NCI-H1092 treated with DMSO at 0.1 percent for 48 hours (cell line): ENCODE measurements at places on chromosomes 11 and 22.

- DNase-seq: no peak
Observed at GRCh38 chr11:130062026-130062425, 7.7 kb upstream of the APLP2 start.

- DNase-seq: no peak
Observed at GRCh38 chr22:19214078-19214473, 35.5 kb upstream of the SLC25A1 start.

GRCh38 chr11:22006901-22007300 is 186.0 kb upstream of the ANO5 start:
- DNase-seq: no peak

GRCh38 chr22:46777609-46777970 is 15.1 kb downstream of the TBC1D22A start:
- no peak for DNase-seq

GRCh38 chr11:1819074-1819473 is 15.7 kb upstream of the SYT8 start:
- DNase-seq: no peak

DNA sequence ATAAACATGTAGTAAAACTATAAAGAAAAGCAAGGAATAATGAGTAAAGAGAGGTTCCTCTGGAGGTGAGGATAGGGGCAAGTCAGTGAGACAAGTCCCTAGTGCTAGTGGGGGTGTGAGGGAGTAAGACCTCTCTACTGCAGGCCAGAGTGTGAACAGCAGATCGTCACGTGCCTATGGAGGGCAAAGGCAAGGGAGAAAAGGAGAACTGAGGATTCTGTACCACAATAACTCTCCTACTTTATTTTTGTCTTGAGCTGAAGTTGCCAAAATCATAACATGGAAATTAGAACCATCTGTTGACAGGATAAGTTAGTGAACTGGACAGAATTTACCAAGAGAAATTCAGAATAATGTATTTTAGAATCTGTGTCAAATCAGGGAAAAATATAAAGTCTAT is 77.6 kb downstream of the ENTHD1 start:
- no peak for DNase-seq

DNA sequence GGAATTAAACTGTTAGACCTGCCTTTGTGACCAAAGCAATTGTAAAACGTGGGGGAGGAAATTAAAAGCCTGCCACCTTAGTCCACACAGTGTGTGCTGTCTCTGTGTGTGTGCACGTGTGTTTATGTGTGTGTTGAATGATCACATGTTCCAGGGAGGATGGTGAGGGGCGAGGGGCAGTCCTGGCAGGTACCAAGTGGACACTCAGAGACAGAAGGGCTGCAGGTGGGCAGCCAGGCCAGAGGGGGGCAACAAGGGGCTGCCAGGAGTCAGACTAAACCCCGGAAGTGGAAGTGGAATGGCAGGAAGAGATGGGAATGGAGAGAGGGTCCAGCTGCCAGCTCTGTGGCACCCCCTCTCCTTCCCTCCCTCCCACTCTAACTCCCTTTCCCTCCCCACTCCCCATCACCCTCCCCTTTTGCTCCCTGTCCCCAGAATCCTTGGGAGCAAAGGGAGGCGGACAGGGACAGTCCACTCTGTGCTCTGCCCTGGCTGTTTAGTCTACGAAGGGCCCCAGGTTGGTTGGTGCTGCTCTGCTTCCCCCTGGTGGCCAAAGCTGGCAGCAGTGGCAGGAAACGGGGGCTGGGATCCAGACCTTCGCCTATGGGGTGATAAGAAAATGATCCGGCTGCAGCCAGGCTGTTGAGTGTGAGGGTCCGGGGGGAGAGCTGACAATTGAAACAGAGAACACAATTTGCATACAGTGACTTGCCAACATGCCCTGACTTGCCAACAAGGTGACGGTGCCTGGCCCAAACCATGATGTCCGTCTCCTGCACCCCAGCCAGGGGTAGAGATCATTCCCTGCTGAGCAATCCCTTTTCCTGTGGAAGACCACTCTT is 24.4 kb downstream of the P2RY2 start:
- DNase-seq: peak; percentile 92

GRCh38 chr11:46160100-46160499 is 38.8 kb upstream of the PHF21A start:
- peak; percentile 10 for DNase-seq

DNA sequence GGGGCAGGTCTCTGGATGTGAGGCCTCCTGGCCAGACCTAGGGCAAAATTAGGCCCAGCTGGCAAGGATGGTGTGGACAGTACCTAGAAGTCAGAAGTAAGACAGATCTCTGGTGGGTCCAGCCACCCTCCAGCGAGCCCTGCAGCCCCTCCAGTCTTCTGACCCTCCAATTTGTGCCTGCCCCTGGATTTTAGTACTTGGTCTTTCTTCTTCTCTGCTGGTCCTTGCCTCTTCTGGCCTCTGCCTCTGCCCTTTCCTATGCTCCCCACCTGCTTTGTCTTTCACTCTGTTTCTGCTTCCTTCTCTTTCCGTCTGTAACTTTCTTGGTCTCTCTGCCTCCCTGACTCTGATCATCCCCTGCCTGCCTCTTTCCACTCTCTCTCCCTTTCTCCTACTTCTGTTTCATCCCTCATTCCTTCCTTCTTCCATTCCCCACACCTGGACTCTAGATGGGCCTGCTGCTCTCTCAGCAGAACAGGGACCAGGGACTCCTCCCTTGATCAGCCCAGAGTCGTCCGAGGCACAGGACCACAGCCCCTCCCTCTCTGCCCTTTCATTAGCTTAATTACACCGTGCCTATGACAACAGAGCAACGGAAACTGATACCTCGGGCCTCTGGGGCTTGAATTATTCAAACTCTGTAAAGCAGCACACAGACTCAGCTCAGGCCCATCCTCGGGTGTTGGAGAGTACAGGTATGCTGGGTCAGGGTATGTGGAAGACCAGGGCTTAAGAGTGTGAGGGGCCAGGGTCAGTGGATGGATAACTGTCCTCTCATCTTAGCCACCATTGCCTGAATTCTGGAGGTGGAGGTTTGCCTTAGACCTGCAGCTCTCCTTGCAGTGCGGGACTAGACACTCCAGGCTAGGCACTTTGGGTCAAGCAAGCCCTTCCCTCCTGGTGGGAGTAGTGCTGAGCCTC is at the start of gene CHRNA10:
Gene CHRNA10 (minus strand): TSS at position 51 of the 921 bp plus-strand sequence. CDS start 72 bp downstream, outside the sequence.
- DNase-seq: no peak

DNA sequence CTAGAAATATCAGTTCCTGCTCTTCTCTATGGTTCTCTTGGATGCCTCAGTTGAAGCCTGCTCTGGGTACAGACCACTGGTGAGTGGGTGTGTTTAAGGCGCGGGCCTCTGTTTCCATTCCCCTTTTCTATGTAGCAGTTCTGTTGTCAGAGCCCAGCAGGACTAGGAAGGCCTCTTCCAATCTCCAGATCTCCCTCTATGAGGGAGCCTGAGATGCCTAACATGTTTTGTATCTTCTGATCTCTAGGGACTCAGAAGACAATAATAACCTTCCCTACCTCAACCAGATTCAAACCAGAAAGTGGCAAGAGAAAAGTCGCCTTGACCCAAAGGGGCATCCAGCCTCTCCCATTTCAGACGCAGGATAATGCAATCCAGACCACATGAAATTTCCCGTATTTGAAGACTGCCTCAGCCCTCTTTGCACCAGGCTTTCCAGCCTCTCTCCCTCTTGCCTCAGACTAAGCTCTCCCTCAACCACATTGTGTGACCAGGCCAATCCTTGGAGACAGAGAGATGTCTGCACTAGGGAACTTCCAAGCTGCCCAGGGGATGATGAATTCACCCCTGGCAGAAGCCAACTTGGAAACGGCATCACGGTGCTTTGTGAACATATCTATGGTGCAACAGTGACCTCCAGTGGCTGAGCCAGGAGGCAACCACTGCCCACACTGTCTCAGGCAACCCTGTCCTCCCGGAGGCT is 150.1 kb upstream of the UBASH3B start:
- peak; percentile 82 for DNase-seq

- no peak for DNase-seq
Observed at GRCh38 chr22:37470087-37470445, 16.1 kb downstream of the MFNG start.

DNA sequence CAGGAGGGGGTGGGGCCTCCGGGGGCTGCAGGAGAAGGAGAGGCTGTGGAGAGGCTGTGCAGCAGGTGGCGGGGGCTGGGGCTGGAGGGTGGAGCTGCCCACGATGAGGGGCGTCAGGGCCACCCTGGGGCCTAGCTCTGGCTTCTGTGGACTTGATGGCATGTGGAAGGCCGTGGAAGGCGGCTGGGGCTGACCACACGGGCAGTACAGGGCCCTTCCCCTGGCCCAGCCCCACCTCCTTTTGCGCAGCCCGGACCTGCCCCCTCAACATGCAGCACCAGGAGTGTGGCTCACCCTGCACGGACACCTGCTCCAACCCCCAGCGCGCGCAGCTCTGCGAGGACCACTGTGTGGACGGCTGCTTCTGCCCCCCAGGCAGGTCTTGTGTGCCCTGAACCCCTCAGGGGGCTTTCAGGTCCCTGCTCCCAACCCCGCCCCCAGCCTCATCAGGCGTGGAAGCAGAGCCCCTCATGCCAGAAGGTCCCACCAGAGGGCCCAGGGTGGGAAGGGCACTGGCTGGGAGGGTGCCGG is 6.1 kb downstream of the MUC5B start:
- no peak for DNase-seq

DNA sequence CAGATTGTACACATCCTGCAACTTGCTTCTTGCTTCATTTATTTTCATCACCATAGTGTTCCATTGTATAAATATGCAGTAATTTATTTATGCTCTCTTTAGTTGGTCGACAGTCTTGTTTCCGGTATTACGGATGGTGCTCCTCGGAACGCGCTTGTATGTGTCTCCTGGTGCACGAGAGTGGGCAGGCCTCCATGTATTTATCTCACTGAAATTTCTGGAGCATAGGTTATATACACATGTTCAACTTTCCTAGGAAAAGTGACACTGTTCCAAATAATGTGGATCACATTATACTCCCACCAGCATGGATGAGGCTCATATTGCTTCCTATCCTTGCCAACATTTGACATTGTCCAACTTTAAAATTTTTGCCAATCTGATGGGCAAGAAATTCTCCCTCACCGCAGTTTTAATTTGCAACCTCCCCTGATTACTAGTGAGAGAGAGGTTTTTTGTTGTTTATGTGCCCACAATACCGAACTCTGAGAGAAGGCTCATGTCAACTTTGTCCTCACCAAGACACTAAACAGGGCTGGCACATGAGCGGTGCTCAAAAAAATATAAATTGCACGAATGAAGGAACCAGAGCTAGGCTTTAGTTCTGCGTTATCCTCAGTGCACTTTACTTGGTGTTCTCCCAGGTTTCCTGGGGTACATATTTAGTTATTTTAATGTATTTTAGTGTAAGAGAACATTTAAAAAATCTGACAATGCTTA is 3.8 kb downstream of the CSNK2A3 start:
- DNase-seq: no peak

- no peak for DNase-seq
Observed at GRCh38 chr11:119367661-119368120, 13.8 kb downstream of the USP2 start.

DNA sequence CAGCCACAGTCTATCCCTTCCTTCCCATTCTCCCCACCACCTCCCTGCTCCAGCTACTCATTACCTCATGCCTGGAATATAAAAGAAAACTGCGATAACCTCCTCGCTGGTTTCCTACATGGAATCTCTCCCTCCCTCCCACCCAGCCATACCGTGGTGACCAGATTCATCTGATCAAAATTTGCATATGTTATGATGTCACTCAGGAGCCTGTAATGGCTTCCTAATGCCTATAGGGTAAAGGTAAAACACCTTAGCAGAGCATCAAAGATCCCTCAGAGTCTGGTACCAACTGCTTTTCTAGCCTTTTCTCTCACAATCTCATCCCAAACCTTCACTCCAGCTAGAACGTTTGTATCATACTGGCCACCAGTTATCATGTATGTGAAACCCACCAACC is 19.6 kb downstream of the RTN4RL2 start:
- no peak for DNase-seq

GRCh38 chr11:66971488-66971887 is 3.6 kb upstream of the C11orf86 start:
- DNase-seq: no peak

DNA sequence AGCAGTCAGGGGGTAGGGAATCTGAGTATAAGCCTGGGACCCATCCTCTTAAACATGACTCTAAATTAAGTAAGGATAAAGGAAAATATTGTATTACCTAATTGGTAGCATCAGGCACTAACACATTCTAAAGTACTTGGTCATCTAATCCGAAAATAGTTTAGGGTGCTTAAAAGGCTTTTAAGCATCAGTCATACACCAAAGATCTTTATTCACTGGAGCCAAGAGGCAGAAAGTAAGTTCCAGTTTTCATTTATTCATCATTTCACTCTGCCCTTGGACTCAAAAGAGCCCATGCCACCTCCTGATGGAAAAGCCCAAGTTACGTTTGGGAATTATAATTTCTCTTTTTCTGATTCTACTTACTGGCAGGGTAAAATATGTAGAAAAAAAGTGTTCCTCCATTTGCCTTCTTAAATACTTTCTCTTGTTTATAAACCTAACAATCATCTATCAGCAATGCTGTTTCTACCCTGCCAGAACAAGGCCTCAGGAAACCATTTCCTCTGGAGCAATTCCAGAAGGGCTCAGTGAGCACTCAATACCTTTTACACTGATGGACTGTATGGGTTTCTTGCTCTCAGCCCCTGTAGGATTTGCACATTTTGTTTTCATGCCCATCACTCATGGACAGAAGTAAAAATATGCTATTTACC is 120.1 kb upstream of the SLC5A12 start:
- DNase-seq: no peak

DNA sequence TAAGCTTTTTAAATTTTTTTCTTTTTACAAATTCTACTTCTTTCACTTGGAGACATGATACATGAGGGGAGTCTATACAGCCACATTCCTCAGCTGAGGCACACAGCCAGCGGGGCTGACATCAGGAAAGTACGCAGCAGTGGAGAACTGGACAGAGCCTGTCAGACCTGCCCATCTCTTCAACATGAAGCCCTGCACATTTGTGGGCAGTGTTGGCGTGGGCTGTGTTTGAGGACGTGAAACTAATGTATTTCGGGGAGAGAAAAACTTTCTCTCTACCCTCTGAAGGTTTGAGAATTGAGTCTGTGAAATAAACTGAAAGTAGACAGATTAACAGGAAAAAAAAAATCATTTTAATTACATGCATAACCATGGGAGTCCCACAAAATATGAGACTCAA is 84.8 kb upstream of the HTATIP2 start:
- DNase-seq: no peak

DNA sequence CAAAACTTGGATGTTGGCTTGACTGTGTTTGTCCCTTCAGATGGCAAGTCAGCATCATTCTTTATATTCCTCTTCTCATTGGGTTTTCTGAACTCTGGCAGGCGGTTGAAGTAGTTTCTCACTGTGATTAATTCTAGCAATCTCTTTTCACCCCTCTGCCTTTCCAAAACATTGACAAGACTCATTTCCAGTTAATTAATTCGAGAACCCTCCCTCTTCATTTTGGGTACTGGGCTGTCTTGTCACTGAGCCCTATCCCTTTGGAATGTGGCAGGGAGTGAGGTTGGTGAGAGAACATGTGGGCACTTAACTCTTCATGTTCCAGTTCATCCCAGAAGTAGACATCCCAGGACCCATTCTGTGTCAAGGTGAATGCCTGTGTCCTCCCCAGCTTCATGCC is 133.0 kb downstream of the WNT7B start:
- no peak for DNase-seq
